ENCODE measurements at places on chromosomes 3 and 15.

DNA sequence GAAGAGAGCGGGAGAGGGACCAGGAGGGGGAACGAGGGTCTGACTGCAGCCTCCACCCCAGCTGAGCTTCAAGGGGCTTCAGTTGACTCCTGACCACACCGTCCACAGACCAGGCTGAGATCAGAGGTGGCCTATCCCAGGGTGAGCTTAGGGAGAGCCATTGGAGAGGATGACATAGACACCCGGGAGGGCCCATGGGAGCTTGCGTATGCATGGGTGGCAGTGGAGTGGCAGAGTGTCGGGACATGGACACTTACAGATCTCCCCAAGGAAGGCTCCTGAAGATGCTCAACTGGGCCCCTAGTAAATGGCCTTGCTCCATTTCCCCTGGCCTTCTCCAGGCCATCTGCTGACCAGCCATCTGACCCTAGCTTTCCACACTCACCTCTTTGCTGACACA, 12.6 kb upstream of the ALAS1 start:
- DNase-seq = no peak

DNA sequence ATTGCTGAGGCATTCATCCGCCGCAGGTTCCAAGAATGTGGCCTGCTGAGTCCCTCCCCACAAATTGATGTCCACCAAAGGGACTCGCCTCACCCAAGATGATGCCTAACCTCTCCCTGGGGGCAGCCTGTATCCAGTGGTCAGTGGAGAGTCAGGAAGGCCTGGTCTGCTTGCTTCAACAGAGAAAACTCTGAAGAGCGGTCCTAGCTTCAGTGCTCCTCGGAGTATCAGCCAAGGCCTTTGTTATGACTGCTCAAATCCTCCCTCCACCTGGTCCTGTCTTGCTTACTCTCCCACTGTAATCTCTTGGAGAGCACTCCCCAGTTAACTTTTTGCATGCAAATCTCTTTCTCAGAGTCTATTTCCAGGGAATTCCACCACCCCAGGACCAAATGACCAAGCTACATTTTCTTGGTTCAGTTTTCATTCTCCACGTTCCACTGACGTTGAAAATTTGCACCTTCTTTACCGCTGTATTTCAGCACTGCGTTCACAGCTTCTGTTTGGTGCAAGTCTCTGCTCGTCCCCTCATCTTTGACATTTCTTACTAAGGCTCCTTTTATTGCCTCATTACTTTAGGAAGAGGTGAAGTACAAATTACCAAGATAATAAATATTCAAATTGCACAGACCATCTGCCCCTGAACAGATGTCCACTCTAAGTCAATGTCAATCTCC, 22.3 kb downstream of the CMTM7 start:
- DNase-seq = no peak

- DNase-seq = peak; percentile 89
Measured at GRCh38 chr15:81274931-81275707, 48.8 kb downstream of the STARD5 start.

GRCh38 chr3:149566292-149566975, 91.4 kb downstream of the WWTR1 start:
- DNase-seq = no peak

GRCh38 chr15:56978898-56979662, 60.6 kb downstream of the TCF12 start:
- no peak for DNase-seq

DNA sequence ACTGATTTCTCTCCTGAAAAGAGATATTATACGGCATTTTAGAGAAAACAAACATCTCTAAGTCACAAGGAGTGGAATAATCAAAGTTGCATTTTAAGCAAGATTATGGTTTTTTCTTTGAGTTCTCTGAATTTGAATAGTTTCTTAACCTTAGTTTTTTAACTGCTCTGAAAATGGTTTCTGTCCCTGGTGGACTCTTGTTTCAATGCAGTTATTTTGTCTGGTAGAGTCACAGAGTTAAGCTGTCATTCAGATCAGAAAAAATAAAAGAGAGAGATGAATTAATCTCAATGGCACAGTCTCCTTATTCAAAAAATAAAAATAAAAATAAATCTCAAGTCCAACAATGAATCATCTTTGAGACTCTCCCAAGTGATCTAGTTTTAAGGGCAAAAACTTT, 19.0 kb downstream of the AGTR1 start:
- no peak for DNase-seq

DNA sequence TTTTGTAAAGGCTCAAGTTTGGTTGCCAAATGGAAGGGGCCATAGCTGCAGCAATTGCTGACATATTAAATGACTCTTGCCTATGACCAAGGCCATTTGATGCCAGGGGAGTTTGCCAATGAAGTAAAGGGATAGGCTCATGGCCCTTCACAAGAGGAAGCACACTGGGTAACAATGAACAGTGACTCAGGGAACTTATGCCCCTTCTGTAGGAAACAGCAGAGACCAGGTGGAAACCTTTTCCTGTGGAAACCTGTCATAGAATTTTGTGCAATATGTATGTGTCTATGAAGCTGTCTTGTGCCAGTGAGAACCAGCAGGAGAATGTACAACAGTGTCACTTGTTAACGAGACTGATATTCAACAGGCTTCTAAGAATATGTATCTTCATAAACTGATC, 25.4 kb upstream of the AVEN start:
- no peak for DNase-seq

GRCh38 chr3:61811652-61812051, 250.3 kb downstream of the PTPRG start:
- DNase-seq = no peak

DNA sequence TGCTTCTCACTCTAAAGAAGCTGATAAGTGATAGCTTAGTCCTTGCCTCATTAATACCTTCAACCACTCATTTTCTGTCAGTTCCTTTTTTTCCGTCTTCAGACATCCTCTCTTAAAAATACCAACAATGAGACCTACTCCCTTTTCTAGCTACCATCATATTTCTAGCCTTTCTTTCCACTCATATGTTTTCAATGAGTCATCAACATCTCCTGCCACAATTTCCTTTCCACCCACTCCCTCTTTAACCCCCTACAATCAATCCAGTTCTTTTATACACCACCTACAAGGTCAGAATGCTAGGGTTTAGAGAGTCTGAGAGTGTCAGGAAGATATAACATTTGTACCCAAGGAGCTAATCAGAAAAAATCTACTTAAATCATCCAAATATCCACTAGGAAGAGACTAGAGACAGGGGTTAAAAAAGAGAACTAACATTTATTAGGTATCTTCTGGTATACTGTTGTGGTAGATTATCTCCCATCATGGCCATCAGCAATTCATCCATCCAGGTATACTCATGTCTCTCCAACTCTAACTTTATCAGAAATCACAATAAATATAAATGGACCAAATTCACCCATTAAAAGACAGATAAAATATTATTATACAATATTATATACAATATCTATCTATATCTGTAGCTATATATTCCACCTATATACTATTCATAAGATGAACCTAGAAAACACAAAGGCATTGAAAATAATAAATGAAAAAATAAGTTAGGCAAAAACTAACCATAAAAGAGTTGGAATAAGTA, 42.5 kb downstream of the MYLK start:
- no peak for DNase-seq

- DNase-seq = no peak
Measured at GRCh38 chr3:127385540-127385870, 97.7 kb upstream of the PRR20G start.

DNA sequence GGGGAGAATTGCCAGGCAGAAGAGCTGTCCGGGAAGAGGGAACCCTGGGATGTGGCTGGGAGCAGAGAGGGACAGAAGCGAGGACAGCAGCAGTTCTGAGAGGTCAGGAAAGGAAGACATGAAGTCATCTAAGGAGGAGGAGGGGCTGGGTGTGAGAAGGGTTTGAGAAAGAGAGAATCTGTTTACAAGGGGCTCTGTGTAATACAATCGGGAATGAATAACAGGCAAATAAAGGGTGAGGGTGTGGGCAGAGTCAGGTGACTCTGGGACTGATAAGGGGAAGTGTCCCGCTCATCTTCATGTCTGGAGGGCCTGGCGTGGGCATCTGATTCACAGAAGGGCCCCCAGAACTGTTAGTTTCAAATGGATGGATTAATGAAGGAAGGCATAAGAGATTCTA, 191.3 kb downstream of the XXYLT1 start:
- DNase-seq = no peak

GRCh38 chr3:173745952-173746682, 348.6 kb downstream of the NLGN1 start:
- DNase-seq = no peak

GRCh38 chr3:112445839-112446238, 53.4 kb downstream of the BTLA start:
- no peak for DNase-seq

DNA sequence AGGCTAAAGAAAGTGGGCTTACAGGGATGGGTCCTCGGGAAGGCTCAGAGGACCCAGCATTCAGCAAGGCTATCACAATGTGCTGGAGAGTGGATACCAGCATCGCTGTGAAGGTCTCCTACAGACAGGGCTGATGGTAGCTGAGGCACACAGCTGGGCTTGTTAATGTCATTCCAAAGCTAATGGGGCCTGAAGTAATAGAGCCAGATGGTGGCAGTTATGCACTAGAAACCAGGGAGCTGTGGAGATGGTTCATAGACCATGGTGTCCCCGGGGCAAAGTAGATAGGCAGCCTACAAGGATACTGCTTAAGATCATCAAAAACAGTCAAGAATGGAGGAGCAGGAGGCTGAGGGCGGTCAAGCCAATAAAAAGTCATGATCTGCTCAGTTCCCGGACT, 24.8 kb upstream of the BOC start:
- no peak for DNase-seq

GRCh38 chr3:39358333-39358732, 24.8 kb upstream of the SLC25A38 start:
- DNase-seq = no peak

DNA sequence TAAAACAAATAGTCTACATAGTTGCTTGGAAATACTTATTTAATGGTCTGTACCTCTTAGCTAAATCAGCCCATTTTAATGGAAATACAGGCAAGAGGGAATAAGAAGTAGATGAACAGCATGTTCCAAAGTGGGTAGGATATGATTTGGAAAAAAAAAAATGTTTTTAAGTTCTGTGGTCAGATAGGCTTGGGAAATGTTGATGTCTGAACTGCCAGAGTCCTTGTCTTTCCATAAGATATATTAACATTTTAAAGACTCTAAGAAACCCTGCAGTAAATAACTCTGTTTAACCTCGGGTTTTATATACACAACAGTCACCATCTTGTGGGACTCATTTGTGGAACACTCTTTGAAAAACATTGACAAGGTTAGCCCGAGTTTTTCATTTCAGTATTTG, 40.0 kb upstream of the PTPN23 start:
- no peak for DNase-seq

DNA sequence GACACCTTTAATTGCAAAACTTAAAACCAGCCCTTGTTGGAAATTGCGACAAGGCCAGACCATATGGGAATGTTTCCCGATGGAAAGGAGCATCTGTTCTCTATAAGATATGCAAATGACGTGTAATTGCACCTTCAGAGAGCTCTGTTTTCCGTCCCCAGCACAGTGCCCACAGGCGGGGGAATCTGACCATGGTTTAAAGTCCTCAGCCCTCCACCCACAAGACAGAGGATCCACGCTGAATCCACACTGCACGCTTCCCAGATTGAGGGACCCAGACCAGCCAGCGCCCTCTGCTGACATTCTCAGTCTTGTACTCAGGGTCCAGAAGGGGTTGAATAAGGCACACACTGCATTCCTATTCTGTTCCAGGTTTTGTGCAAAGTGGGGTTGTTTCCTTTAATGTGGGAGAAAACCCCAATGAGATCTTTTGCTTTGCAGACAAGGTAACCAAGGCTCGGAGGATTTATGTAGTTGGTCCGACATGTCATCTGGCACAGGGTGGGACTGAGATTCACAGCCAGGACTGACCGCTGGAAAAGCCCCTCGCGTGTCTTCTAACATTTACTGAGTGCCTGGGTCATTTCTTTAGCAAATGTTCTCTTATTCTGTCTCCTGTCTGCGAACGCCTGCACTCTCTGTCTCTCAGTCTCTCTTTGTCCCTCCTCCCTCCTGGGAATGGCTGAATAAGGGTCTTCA, 36.8 kb upstream of the KLHL25 start:
- peak; percentile 34 for DNase-seq

DNA sequence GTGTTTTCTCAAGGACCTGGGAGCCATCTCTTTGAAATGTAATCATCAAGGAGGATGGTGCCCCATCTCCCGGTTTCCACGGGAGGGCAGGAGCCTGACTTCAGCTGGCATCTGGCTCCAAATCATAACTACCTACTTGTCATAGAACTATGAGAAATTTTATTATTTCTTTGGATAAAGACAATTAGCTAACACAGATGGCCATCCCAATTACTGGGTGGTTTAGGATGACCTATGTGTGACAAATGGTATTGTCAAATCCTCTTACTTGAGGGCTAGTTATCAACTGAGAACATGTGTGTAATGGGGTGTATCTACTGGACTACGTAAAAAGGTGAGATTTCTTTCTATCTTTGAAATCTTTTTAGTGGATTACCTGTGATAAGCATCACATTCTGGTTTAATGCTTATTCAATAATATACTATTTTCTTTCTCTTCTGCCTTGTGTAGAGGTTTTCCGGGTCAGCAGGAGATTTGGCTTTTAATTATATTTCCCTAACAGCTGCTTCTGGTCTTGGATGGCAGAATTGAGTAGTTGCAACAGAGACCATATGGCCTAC, 15.3 kb upstream of the PARP14 start:
- DNase-seq = no peak

DNA sequence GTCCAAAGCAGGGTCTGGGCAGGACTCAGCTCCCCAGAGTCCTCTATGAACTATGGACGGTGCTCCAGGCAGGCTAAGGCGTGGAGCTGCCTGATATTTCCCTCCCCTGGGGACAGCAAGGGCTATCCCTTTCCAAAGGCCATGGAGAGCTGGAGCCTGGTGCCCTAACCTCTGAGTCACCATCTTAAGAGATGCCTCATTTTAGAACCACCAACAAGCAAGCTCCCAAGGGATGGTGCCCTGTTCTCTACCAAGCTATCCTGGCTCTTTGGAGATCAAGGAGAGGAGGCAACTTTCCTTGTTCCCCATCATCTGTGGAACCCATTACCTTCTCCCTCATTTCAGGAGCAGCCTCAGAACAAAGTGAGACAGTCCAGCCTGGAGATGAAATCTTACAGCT, 15.7 kb downstream of the STARD5 start:
- DNase-seq = no peak

GRCh38 chr3:110521019-110521418, 550.6 kb upstream of the NECTIN3 start:
- no peak for DNase-seq

GRCh38 chr3:105829229-105829628, 39.6 kb downstream of the CBLB start:
- no peak for DNase-seq

- no peak for DNase-seq
Measured at GRCh38 chr3:156732715-156733421, 58.5 kb downstream of the TIPARP start.

DNA sequence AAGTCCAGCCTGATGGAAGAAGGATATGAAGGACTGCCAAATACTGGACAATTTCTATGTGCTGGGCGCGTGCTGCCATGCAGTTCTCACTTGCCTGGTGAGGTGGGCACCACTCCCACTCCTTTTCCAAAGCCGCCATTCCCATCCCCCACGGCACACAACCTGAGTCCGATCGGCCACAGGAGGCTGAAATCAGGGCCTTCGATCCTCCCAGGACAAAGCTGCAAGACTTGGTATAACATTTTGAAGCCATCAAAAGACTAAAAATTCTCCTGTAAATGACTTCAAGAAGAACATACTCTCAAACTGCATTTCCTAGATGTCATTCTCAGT, 3.1 kb upstream of the MAP6D1 start:
- no peak for DNase-seq

- peak; percentile 82 for DNase-seq
Measured at GRCh38 chr3:169772305-169772896, 795 bp upstream of the MYNN start.

GRCh38 chr3:52774066-52774713, 3.2 kb upstream of the ITIH1 start:
- DNase-seq = no peak

GRCh38 chr3:37689645-37690356, 171.9 kb upstream of the CTDSPL start:
- DNase-seq = no peak

Data from OCI-LY7 (cell line).